DMS 273 treated with DMSO at 0.1 percent for 48 hours (cell line): ENCODE measurements at places on chromosomes 5 and 9.

GRCh38 chr5:65696892-65697291 is 25.0 kb downstream of the SGTB start:
- no peak for DNase-seq

DNA sequence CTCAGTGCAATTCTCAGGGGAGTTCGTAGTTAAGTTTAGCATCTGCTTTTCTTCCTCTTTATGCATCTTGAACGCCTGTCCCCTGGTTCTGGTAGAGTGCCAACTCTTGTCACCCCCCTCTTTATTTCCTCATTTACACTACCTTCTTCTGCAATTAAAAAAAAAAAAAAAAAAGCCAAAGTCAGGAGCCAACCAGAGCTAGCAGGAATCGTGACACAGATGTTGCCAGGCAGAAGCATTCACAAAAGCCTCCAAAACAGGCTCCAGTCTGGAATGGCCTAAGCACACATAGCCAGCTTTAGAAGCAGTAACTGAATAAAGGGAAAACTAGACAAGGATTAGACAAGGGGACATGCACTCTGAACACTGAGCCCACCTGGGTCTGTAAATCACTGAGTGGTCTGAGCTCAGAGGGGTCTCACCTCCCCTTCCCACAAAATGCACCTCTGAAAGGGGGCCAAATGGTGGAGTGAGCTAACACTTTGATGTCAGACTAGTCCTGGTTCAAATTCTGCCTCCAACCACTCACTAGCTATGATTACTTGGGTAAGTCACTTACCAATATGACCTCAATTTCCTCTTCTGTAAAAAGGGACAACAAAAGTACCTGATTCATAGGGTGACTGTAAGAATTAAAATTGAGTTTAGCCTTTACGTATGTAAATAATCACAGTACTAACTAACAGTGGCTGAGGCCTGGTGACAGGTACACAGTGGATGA is 2.0 kb downstream of the CD74 start:
- peak; percentile 68 for DNase-seq

DNA sequence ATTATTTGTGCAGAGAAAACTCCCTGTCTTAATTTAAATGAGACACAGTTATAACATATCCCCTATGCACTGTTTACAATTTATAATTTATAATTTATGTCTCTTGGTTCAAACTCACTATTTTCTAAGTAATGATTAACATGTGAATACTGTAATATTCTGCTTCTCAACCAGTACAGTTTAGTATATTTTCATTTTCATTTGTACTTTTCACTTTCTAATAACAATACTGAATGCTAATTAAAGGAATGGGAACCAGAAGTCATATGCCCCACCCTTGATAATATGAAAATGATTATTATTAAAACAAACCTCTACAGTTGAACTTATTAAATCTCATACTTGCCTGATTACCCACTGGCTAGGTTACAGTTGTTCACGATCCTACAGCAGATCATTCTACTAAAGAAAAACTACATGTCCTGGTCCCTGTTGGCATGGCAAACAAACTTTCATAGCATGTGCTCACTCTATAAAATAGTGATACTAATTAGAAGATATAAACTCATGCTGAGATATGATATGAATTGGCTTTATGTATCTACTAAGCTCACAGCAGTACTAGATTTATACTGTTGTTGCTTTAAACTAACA is 66.4 kb downstream of the POU5F2 start:
- DNase-seq = no peak

GRCh38 chr5:169945831-169946261 is 34.4 kb downstream of the INSYN2B start:
- DNase-seq = no peak

- no peak for DNase-seq
These were observed 31.3 kb downstream of the USP20 start for GRCh38 chr9:129866394-129867135.

GRCh38 chr5:180908998-180909731 is 10.2 kb downstream of the BTNL8 start:
- no peak for DNase-seq

DNA sequence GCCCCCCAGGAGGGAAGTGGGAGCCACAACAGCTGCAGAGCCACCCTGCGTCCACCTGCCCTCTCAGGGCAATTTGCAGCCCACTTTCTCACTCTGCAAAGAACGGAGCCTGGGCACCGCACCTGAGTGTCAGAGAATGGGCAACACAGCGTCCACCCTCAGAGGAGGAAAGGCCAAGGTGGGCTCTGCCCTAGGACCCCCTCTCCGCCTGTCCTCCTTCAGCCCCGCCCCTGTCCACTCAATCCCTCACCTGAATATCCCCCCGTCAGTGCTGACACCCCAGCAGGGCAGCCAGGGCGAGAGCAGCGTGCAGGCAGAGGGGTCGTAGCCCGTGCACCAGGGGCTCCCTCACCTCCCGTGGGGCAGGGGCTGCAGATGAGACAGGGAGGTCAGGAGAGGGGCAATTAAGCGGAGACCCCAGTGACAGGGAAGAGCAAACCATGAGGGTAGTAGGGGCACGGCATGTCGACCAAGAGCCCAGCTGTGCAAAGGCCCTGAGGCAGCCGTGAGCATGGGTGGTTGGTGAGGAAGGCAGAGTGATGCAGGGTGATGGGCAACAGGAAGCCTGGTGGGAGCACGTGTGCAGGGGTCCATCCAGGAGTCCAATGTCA is 140.3 kb downstream of the OLFM1 start:
- DNase-seq = no peak

DNA sequence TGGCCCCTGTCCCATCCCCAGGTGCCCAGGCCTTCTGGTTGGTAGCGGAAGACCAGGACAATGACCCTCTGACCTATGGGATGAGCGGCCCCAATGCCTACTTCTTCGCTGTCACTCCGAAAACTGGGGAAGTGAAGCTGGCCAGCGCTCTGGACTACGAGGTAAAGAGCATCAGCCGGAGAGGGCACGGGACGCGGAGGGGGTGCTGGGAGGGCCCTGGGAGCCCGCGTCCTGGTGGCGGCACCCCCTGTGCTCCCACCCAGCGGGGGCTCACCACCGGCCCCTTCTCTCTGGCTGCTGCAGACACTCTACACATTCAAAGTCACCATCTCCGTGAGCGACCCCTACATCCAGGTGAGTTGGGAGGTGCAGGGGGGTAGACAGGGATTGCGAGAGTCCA is 19.5 kb downstream of the CDHR2 start:
- DNase-seq = no peak

DNA sequence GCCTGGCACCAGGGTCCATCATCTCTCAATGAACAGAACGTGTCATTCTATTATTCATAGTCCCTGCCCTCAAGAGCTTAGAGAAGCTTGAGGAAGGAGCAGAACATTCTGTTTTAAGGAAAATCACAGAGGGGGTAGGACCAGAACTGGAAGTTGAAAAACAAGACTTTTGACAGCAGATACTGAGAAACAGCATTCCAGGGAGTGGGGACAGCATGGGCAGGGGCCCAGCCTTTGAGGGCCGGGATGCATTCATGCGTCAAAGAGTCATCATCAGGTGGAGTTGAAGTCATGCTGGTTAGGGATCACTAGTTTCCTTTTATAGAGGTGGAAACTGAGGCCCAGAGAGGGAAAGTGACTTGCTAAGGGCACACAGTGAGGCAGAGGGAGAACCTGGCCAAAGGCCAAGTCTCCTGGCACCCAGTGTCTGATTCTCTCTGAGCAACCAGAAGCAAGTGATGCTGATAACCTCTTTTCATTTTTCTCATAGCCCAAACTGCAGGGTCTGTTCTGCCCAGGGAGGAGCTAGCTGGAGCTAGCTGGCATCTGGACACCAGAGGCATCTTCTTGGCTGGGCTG is 41.5 kb upstream of the STXBP1 start:
- no peak for DNase-seq

GRCh38 chr9:69885474-69885929 is 64.9 kb downstream of the CFAP95 start:
- no peak for DNase-seq

DNA sequence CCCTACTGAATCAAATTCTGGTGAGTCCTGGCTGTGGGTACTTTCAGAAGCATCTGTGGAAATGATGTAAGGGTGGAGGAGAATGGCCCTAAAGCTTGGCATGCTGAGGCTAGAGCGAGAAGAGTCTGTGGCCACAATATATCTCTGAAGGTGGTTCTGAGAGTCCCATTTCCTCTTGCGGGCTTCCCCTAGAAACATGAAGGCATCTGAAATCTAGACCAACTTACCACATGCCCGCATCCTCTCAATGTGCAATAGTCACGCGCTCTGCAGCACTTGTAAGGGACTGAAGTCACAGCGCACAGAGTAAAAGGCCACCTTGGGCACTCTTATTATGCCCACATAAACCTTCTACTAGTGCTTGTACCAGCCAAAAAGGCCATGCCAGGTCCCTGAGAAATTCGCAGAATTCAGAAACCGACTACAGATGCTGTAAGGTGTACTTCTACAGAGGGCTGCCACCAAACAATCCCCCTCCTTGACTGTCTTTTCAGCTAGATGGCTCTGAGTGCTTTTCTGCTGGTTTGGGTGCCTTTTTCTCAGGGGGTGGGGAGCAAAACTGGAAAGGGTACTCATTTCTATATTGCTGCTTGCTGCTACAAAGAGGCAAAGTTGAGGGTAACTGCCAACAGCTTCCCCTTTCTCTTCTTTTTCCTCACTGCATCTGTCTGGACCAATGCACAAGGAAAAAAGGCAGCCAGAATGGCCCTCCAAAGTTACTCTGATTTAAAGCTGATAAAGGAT is 107.3 kb downstream of the ZDHHC21 start:
- DNase-seq = no peak

- no peak for DNase-seq
These were observed 15.0 kb upstream of the TEX48 start for GRCh38 chr9:114696814-114697544.

DNA sequence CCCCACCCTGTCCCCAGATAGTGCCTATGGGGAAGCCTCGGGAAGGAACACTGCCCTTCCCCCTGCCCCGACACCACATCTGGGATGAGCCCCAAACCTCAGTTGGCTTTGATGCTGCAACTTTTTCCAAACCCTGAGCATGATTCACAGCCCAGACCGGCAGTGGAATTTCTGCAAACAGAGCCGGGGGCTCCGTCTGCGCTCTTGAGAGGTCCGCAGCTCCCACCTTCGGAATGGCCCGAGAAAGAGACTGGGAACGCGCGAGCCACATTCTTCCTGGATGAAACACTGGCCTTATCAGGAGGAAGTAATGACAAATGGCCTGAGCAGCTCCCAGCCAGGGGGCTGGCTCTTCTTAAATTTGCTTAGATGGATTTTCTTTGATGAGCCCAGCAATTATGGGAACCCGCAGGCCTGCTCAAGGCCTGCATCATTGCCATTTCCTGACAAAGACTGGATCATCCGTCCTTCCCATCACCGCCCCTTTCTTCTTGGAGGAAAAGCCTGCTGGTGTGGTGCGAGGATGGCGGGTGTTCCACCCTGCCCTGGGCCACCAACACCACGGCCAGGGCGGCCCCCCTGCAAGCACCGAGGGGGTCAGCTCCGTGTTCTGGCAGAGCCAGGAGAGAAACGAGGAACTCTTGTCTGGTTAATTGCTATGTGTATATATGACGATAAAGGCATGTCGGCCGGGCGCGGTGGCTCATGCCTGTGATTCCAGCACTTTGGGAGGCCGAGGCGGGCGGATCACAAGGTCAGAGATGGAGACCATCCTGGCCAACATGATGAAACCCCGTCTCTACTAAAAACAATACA is 38.8 kb upstream of the COL5A1 start:
- no peak for DNase-seq

DNA sequence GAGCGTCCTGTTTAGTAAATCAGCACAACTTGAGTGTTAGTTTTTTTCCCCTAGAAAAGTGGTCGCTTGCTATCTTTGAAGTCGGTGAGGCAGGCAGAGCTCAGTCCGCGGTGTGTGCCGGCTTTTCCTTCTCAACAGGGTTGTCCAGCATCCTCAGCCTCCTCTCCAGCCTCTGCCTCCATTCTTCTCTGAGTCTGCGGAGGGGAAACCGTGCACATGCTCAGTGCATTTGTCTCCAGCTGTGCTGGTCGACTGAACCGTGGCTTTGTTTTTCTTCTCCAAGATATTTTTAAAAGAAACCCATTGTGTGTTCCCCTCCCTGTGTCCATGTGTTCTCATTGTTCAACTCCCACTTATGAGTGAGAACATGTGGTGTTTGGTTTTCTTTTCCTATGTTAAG is 25.3 kb downstream of the FAM240B start:
- DNase-seq = no peak

- DNase-seq = no peak
These were observed 214.4 kb upstream of the PAPPA start for GRCh38 chr9:115939065-115939765.

DNA sequence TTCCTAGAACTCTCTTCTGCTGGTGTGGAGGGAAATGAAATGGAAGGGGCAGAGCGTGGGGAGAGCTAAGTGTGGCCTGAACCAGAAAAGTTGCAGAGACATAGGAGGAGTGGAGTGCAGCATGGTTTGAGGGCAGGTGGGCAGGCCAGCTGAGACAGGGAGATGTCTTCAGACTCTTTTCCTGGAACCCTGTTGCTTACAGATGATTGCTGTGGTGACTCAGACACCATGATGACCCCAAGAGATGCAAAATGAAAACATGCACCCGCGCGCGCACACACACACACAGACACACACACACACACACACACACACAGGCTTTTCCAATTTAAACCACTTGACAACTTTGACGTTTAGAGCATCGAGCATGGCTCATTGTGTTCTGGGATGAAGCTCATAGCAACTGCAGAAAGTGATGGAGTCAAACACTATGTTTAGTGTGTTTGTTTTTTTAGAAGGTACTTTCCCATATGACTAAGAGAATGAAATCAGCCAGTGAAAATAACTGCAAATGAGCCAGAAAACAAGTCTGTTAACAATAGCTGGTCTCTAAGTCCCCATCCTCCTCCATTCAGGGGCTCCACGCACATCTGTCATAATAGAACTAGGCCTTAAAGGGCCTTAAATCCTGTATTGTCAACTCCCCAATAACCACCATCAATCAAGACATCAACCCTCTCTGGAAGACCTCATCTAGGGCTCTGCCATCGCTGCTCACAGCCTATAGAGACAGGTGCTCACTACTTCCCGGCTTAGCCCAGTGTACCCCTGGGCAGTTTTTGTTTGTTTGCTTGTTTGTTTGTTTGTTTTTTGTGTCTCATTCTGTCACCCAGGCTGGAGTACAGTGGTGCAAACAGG is 9.6 kb downstream of the TMOD1 start:
- no peak for DNase-seq

GRCh38 chr9:69549310-69550202 is 122.6 kb downstream of the APBA1 start:
- no peak for DNase-seq

GRCh38 chr9:81479573-81479972 is 209.8 kb downstream of the TLE1 start:
- DNase-seq = no peak

- DNase-seq = peak; percentile 4
These were observed 23.0 kb downstream of the FRRS1L start for GRCh38 chr9:109143881-109144562.
